PC-3 (cell line): ENCODE measurements at places on chromosomes 12 and 14. TPM values are rescaled to one million over a fixed set of nuclear protein-coding genes. Genes with fewer than 3 reads are reported as not detected.

The FOXG1 gene
- total RNA-seq = not detected in 2 replicates

GRCh38 chr14:25943329-25943728 is 654.5 kb downstream of the NOVA1 start:
- no peak for DNase-seq

GRCh38 chr12:85741046-85741445 is 95.2 kb downstream of the RASSF9 start:
- no peak for DNase-seq

GRCh38 chr12:31120392-31121008 is 46.8 kb downstream of the DDX11 start:
- DNase-seq = no peak

The ARF6 gene
- 86.4 and 107 TPM in 2 replicates for total RNA-seq

GRCh38 chr12:81077329-81077685 is 572 bp upstream of the ACSS3 start:
- DNase-seq = no peak

- peak; percentile 43 for DNase-seq
These were observed 3.1 kb upstream of the ARHGEF40 start for GRCh38 chr14:21066882-21067502.

- no peak for DNase-seq
These were observed 226.8 kb downstream of the SOX5 start for GRCh38 chr12:23722655-23723054.

DNA sequence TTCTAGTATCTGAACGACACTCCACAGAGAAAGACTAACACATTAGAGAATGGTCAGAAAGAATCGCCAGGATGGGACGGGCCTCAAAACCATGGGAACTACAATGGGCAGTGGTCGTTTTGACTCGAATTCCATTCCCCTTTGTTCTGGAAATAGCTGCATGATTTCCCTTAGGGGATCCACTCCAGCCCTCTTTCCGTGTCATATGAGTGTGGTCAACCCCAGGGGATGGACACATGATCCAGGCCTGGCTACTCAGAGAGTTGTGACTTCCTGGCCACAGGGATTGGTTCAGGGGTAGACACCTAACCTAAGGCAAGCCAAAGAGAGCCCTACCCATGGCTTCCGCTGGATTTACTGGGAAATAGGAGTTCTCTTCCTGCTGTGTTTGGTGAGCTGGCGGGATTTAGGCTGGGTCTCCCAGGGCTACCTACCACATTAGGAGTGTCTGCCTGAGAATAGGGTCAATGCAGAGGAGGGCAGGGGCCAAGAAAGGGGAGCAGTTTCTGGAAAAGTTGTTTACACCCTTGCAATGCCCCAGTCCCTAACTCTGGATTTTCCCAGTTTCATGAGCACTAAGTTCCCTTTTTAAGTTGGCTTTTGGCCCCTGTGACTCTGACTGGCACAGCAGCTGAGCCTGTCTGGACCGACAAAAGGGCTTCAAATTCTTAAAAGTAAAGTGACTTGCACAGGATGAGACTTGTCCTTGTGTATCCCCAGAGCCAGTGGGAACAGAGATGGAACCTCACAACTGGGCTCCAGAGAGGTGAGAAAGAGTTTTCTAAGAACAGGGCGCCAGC is 28.1 kb upstream of the GPATCH2L start:
- no peak for DNase-seq

The GPRC5D gene
- not detected in 2 replicates for total RNA-seq

DNA sequence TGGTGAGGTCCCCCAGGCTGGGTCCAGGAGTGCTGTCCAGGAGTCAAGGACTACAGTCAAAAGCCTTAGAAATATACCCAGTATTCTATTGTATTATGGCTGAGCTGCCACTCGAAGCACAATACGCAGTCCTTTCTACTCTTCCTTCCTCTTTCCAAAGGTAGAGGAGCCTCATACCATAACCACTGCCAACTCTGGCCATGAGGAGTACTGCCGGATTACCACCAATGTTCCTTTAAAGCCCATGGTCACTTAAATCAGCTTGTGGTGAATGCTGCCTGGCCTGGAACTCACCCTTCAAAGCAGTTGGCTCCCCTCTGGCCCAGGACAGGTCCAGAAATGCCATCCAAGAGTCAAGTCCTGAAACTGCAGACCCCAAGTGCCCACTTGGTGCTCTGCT is 425.4 kb downstream of the SLC16A7 start:
- DNase-seq = no peak

DNA sequence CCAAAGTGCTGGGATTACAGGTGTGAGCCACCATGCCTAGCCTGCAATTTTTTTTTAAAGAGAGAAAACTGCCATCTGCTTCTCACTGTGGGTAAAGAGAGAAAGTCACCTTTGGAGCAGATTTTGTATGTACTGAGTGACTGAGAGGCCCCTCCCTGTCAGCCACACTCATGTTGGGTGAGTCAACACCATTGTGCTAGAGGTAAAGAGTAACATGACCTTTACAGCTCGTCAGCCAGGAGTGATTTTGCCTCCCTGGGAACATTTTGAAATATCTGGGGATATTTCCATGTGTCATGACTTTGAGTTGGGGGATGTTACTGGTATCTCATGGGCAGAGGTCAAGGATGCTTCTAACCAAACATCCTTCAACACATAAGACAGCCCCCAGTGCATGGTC is 115.2 kb downstream of the KSR2 start:
- peak; percentile 98 for DNase-seq

GRCh38 chr12:70590051-70590450 is 47.2 kb downstream of the PTPRB start:
- DNase-seq = peak; percentile 74

DNA sequence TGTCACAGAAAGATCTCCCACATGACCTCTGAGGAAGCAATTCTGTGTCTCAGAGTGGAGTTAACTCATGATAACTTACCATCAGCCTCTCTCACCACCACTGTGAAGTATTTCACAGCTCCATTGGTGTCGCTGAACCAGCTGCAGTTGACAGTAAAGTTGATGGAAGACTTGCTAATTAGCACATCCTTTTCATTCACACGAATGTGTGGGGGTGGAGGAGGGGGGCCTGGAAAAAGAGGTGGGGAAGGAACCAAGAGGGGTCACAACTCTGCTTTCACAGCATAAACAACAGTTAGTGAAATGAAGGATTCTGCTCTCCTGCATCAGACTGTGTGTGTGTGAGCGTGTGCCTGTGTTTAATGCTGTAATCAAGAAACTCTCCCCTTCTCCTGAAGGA is 82.1 kb downstream of the PTPRB start:
- no peak for DNase-seq

DNA sequence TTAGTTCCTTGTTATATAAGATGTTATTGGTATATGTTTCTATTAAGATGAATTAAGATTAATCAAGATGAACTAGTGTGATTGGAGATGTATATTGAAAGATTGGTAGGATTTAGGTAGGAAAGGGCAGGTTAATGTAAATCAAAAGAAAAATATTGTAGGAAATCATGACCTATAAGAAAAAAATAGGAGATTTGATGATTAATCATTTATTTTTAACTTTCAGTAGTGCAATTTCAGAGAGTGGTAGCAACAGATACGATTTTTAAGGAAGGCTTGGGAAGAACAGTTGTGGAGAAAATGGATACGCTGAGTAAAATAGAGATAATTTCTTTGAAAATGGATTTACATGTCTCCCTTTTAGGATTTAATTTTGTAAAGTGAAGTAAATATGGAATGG is 73.7 kb downstream of the MON2 start:
- no peak for DNase-seq

The ANKRD33 gene
- total RNA-seq = not detected in 2 replicates

The LUM gene
- 0.15 TPM in 1 of 2 replicates, not detected in the other for total RNA-seq

GRCh38 chr12:30796313-30796780 is 41.6 kb upstream of the CAPRIN2 start:
- DNase-seq = peak; percentile 58

The SMCO2 gene
- 0.69 and 1.7 TPM in 2 replicates for total RNA-seq

The TAS2R7 gene
- not detected in 2 replicates for total RNA-seq

The TRIM9 gene
- 2.5 and 2.6 TPM in 2 replicates for total RNA-seq

The MYF6 gene
- total RNA-seq = not detected in 2 replicates

The TNS2 gene
- 13.1 and 30.3 TPM in 2 replicates for total RNA-seq

The SARNP gene
- total RNA-seq = 103 and 108 TPM in 2 replicates

DNA sequence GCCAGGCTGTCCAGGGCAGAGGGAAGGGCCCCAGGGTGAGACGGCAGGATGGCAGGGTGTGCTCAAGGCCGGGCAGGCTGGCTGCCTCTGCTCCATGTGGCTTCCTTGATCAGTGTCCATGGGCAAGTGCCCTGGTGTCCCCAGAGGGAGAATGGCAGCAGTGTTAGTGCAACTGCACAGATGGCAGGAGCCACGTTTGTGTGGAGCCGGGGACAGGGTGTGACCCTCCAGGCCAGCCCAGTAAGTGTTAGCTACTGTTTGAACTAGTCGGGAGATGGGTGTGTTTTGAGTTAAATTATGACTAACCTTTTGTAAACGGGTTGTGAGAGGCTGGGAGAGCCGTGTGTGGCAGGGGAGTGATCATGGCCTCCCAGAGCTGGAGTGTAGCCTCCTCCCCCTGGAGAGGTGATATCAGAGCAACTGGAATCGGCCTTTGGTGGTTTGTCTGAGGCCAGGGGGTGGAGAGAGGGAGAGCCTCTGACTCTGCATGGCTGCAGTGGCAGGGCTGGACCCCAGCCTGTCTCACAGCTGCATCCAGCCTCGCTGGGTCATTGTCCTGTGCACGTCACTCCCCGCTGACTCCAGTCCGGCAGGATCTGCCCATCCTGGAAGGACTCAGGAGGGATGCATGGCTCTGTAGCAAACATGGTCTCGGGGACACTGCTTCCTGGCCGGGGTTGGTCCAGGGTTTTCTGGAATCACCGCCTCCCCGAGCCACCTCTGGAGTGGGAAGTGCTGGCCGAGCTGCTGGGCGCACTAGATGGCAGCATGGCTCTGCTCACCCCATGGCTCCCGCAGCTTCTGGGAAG is 27.8 kb downstream of the AACS start:
- peak; percentile 66 for DNase-seq

GRCh38 chr14:74263921-74264320 is 24.7 kb downstream of the VSX2 start:
- no peak for DNase-seq

DNA sequence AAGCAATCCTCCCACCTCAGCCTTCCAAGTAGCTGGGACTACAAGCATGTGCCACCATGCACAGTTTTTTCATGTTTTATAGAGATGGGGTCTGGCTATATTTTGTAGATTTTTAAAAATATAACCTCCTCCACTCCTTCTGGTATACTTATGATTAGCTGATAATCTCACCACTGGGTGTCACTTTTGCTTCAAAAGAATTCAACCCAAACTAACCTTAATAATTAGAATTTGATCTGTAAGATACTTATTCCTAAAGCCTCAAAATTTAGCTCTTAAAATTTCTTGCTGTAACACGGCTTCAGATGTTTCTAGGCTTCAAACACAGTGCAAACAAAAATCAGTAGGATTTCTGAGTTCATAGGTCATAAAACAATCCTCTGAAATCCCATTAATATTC is 130.3 kb downstream of the CEP83 start:
- no peak for DNase-seq

DNA sequence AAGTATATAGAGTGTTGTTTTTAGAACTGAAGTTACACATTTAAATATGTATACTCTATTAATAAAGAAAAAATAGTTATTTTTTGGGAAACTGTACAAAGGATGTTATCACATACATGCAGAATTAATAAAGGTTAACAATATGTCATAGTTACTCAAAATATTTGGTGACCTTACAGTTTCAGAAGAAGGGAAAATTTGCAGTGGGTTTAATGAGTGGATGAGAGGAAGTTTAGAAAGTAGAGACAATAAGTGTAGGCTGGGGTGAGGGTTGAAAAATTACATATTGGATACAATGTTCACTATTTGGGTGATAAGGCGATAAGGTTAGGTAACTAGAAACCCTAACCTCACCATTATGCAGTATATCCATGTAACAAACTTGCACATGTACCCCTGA is 13.5 kb downstream of the WNK1 start:
- DNase-seq = no peak

The ZNF891 gene
- 0.86 and 0.98 TPM in 2 replicates for total RNA-seq

DNA sequence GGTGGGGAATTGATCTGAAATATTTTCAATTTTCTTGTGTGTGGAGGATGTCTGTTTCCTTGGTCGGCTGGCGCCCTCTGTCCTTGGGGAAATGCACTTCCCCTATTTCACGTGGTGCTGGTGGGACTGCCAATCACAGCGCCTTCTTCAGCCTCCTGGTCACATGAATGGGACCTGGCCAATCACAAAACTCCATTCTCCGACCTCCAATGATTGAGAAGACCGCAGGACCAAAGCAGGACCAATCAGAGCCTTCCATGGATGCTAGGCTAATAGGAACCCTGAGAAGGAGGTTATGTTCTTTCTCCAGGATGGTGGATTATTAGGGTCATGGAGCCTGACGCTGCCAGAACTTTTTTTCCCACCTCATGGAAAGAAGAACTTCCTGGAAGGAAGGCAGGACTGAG is 188.7 kb downstream of the TTC8 start:
- DNase-seq = peak; percentile 59

The RAB15 gene
- 20.6 and 27.0 TPM in 2 replicates for total RNA-seq

The INSM2 gene
- 0.07 TPM in 1 of 2 replicates, not detected in the other for total RNA-seq

The INHBE gene
- not detected in 2 replicates for total RNA-seq

DNA sequence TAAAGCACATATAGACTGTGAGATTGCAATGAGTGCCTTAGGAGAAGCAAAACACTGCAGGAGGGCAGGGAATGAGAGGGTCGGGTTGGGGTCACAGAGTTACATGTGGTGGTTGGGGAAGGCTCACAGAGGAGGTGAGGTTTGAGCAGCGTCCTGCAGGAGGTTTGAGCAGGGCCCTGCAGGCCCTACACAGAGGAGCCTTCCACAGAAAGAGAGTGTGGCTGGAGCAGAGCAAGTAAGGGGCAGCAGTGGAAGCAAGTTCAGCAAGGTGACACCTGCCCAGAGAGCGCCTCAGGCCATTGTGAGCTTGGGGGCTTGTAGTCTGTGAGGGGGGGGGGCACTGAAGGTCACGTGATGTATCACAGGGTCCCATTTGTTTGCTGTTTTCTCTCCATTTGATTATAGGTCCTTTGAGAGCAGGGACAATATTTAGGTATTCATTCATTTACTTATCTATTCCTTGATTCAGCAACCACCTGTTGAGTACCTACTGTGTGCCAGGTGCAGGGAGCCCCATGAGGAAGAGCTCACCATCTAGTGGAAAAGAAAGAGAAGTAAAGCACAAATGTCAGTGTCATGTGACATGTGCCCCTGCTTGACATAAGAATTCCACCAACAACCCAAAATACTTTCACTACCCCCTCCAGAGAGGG is 56.6 kb downstream of the GALNT16 start:
- DNase-seq = no peak

The WNT1 gene
- not detected in 2 replicates for total RNA-seq

DNA sequence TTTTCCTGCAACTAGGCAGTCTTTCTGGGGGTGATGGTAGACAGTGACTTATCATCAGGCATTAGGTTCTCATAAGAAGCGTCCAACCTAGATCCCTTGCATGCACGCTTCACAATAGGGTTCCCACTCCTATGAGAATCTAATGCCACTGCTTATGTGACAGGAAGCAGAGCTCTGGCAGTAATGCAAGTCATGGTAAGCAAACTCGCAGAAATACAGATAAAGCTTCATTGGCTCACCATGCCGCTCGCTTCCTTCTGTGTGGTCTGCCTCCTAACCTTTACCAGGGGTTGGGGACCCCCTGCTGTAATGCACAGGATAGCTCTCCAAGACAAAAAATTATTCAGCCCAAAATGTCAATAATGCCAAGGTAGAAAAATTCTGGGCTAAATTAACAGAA is 864.2 kb downstream of the TRHDE start:
- no peak for DNase-seq
